NCI-H2029 treated with DMSO at 0.1 percent for 48 hours (cell line): ENCODE measurements at places on chromosomes 6 and 20.
A peak's percentile ranks its signal among the peaks of the same experiment; 100 is the strongest.

DNA sequence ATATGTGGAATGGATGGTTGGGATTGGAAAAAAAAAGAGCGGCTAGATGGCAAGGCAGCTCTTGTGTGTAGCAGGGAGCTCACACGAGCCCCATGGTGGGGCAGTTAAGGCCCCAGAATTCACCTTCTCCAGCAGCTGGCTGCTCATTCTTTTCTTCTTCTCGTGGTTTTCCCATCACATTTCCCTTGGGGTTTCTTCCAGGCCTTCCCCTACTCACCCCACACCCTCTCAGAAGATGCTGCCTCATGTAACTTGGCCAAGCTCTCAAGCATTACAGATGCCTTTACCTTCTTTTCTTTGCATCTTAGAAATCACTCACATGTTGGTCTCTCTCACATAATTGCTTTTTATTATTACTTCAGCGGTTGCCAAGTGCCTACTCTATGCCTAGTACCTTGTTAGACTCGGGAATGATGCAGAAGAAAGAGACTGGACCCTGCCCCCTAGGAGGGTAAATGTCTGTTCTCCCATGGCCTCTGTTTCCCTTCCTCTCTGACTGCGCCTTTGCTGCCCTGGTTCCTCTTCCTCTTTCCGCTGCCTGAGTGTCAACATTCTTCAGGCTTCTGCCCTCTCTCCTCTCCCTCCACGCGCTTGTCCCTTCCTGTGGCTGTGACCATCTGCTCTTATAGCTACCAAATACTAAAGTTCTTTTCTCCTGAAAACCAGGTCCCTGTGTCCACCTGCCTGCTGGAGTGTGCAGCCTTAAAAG, 28.6 kb downstream of the PPARD start:
- no peak for DNase-seq

DNA sequence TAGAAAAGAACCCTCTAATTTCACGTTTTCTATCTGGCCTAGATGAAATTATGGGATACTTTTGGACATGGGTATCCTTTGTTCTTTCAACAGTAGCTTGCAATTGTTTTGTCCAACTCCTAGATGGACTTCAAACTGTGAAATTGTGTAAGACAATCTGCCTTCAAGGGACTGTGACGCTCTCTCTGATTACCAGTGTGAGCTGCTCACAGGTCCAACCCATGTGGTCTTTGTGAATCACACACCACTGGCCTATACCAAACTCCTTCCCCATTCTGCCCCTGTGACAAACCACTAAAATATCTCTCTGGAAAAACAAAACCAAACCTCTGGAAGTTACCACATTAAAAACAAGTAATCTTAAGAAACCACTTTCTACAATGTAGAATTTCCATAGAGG, 59.5 kb downstream of the NINL start:
- DNase-seq: no peak

DNA sequence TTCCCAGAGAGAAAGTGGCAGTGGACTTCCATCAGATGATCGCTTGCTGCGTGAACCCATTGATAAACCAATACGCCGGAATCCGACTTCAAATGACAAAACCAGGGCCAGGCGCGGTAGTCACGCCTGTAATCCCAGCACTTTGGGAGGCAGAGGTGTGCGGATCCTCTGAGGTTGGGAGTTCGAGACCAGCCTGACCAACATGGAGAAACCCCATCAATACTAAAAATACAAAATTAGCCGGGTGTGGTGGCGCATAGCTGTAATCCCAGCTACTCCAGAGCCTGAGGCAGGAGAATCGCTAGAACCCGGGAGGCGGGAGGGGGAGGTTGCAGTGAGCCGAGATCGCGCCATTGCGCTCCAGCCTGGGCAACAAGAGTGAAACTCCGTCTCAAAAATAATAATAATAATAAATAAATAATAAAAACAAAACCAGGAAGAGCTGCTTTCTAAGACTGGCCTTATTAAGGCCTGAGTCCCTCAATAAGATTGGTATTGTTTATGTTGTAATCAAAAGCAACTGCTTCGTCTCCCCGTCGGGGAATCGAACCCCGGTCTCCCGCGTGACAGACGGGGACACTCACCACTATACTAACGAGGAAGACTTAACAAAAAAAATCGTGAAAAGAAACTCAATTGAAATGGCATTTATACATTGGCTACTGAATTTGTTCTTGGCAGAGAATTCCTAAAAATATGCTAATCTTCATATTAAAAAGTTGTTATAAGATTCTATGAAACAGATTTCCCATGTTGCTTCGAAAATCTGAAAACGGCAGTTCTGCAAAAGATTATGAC, 110.2 kb upstream of the ZNF184 start:
- no peak for DNase-seq

DNA sequence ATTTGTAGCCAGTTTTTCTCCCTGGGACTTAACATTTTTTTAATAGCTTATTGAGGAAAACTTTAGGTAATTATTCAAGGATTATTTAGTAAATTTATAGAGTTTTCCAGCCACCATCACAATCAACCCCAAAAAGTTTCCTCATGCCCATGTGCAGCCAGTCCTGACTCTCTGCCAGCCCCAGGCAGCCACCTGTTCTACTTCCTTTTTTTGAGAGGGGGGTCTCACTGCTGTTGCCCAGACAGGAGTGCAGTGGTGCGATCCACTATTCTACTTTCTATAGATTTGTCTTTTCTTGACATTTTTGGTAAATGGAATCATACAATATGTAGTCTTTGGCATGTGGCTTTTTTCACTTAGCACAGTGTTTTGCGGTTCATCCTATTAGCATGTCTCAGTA, 200.1 kb downstream of the FARS2 start:
- DNase-seq: no peak

- DNase-seq: no peak
These were observed 112.6 kb upstream of the CCN2 start for GRCh38 chr6:132063738-132064137.

DNA sequence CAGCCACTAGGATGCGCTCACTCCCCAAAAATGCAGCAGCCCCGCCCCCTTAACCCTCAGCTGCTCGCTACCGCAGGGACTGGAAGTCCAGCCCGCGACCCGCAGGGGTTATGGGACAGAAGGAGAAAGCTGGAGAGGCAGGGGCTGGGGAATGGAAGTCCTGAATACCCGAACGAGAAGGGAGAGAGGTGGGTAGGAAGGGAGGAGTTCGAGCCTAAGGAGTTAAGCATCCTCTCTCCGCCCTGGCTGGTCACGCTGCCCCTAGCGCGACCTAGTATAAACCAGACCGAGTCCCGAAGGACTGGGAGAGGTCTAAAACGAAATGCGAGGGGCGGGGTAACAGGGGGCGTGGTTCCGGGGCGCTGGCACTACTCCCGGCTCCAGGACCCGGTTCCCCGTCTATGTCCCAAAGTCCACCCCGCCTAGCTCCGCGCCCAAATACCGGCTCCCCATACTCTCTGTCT, 448 bp upstream of the DDAH2 start:
- DNase-seq: peak; percentile 63

- DNase-seq: no peak
These were observed 113.6 kb upstream of the DST start for GRCh38 chr6:56756219-56756789.

DNA sequence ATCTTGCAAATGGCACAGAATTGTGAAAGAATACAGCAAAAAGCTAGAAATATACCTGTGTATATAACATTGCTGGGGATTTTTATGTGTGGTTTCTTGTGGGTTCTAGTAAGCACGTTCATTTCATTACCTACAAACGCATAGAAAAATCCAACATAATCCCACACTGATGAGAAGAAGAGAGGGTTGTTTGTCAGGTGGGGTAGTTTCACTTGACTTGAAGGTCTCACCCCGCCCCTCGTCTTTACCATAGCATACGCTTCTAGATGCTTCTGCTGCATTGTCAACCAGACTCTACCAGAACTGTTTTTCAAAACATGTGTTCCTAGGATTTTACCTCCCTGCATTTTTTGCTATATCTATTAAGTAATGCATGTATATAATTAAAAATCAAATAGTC, 284.1 kb upstream of the TAB2 start:
- DNase-seq: no peak

GRCh38 chr6:169165561-169166300, 87.9 kb downstream of the THBS2 start:
- no peak for DNase-seq

DNA sequence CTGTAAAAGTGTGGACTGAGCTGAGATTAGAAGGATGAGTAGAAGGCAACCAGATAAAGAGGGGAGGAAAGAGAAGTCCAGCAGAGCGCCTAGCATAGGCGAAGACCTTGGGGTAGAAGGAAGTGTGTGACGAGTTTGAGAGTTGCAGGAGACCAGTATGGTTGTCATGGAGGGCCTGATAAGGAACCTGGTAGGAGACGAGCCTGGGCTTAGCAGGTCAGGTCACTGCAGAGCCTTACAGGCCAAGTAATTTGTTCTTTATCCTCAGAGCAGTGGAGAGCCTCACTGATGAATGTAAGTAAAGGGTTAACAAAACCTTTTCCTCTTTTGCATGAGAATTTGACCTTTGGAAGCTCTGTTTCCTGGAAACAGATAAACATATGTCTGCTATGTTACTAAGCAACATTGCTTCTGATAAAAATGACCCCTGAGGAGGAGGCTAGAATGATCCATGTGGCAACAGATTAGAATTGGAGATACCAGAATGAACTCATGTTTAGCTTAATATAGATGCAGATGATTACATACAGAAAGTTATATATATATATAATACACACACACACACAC, 2.9 kb upstream of the TMEM74B start:
- no peak for DNase-seq

DNA sequence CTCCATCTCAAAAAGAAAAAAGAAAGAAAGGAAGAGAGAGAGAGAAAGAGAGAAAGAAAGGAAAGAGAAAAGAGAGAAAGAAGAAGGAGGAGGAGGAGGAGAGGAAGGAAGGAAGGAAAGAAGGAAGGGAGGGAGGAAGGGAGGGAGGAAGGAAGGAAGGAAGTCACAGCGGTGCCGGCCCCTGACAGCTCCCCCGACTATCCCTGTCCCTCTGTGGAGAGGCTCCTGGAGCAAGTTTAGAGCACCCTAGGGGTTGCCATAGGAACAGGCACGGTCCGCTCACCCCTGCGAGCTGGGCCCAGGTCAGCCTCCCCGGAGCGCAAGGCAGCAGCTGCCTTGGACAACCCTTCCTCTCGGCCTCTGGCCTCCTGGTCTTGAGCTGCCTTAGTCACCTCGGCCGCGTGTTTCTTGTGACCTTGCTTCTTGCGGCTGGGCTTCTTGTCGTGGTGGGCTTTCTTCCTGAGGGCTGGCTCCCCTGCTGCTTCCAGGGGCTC, 6.8 kb downstream of the BNIP5 start:
- no peak for DNase-seq

GRCh38 chr20:39152126-39152525, 190.0 kb downstream of the DHX35 start:
- DNase-seq: no peak

DNA sequence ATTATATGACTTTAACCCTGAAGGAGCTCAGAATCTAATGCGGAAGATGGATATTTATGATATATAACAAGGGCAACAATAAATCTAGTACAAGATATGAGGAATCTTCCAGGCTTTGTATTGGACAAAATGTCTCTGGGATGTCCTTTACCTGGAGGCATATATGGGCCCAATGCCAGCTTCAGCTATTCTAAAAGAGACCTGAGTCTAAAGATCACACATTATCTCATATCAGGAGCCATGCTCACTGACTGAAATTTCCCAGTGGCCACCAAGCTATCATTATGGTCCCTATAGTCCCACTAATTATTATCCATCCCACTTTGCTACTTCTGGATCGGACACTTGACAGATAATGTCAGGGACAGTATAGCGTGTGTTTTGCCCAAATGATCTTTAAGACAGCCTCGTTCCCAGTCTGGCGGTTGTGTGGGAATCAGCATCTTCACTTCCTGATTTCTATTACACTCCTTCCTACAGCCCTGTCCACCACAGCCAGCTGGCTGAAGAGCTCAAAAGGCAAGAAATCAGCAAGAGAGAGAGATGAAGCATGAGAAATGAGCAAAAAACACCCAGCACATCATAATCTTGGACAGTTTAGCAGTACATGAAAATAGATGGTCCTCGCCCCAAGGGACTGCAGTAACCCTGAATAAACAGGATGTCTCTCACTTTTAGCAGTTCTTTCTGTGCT, 34.9 kb downstream of the KLHL31 start:
- DNase-seq: no peak

GRCh38 chr6:169803816-169804340, 52.5 kb downstream of the ERMARD start:
- no peak for DNase-seq
